Osteocyte (in vitro differentiated cells): ENCODE measurements at places on chromosomes 3 and 15.

DNA sequence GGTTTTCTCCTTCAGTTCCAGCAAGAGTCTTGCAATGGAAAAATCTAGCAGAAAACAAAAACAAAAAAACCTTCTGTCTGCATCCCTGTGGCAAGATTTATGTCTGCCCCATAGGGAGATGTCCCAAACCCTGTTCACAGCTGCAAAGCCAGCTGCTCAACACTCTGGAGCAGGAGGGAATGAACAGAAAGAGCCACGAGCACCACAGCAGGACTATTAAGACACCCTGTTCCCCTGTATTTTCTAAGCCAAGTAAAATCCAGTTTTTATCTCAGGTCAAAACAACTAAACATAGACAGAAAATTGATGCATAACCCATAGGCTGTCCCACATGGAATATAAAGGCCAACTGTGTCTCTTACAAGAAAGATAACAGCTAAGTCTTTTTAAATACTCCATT, 357.9 kb downstream of the LSAMP start:
- no peak for DNase-seq

GRCh38 chr3:32334675-32335074, 57.0 kb upstream of the CMTM7 start:
- DNase-seq = no peak

- DNase-seq = no peak
These were observed 76.6 kb upstream of the SNRPN start for GRCh38 chr15:24878153-24878552.

- no peak for DNase-seq
These were observed 312.1 kb upstream of the TGFBR2 start for GRCh38 chr3:30294241-30294667.

GRCh38 chr3:95711789-95712188, 1102.6 kb upstream of the EPHA6 start:
- no peak for DNase-seq

DNA sequence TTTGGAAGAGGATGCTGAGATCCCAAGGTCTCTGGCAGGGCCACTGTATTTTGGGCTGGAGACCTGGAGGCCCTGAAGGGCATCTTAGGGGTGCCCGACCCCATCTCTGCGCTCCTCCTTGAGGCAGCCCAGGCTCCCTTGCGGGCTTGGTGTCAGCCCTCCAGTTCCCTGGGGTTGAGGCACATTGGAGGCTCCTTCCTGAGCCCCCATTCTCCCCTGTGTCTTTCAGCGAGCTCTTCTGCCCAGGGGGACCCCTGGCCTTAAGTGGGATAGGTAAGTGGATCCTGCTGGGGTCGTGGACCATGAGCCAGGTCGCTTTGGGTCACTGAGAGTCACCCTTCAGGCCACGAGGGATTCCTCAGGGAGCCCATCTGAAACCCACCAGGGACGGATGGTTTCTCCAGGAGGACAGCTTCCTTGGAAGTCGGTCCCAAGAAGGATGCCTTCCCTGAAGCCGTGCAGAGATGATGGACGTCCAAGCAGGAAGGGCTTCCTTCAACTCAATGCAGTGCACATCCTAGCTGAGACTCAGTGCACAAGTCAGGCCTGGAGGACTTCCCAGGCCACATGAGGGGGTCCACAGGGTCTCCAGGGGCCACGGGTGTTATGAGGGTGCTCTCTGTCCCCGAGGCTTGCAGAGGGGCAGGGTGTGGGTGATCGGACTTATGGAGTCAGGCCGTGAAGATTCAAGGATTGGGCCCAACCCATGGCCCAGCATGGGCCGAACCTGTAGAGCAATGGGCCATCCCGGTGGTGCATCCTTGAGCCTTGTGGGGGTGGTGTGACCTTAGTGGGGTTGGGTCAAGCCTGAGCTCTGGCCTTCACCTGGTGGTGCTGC, 224.3 kb downstream of the SNRPN start:
- peak; percentile 79 for DNase-seq

DNA sequence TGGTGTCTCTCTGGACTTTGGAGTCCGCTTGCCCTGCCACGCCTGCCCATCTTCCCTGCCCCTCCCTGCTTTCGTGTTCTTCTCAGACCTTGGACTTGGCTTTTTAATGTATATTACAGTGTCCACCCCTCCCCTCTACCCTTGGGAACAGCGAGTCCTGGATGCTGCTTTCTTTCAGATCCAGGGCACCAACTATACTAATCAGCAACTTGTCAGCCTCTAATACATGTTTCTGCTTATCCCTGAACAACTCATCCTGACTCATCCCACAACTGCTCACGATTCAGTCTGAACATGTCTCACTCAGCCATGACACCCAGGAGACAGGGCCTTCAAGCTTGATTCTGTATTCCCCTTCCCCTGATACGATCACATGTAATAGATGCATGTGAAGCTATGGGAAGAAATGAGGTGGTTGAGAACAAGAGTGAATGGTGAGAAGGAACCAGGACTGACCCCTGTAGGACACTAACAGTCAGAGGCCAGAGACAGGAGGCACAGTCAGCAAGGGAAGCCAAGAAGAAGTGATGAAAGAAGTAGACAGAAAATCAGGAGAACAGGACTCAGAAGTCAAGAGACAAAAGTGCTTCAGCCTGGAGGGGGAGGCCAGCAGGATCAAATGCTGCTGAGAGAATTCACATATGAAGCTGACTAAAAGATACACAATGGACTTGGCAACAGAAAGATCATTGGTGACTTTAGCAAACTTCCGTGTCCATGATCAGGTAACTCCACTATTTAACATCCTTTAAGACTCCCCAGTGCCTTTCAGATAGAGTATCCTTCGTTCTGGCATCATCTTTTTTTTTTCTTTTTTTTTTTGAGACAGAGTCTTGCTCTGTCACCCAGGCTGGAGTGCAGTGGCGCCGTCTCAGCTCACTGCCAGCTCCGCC, 35.4 kb downstream of the BCL2L10 start:
- DNase-seq = no peak

DNA sequence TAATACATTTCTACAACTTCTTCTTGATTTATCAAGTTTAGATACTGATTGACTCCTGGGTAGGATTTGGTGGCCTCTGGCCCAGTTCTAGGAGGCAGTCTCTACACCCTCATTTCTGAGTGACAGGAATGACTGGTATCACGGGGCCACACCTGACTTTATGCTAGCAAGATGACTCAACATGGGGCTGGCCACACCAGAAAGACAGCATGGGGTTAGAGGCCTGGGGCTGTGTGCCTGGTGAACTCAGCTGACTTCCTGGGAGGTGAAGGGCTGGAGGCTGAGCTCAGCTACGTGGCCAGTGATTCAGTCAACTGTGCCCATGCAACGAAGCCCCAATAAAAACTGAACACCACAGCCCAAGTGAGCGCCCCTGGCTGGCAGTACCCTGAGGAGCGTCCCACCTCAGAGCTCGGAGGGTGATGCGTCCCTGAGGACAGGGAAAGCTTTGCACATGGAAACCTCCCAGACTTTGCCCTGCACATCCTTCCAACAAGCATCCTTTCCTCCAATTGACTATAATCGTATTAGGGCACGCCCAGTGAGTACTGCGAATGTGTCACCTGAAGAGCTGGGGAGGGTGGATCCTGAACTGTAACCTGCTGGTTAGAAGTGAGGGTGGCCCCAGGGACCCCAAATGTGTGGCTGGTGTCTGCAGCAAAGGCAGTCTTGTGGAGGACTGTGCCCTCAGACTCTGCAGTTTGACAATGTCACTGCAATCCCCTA, 57.2 kb downstream of the NIPA2 start:
- DNase-seq = no peak

- DNase-seq = no peak
These were observed 4.4 kb upstream of the DLG1 start for GRCh38 chr3:197302696-197303341.

- no peak for DNase-seq
These were observed 174.6 kb downstream of the P3H2 start for GRCh38 chr3:189945935-189946709.

GRCh38 chr3:29922992-29923746, 642.3 kb downstream of the RBMS3 start:
- DNase-seq = no peak

GRCh38 chr3:188282871-188283270, 128.9 kb downstream of the LPP start:
- DNase-seq = no peak

- DNase-seq = no peak
These were observed 777 bp downstream of the CIB1 start for GRCh38 chr15:90232941-90233386.

DNA sequence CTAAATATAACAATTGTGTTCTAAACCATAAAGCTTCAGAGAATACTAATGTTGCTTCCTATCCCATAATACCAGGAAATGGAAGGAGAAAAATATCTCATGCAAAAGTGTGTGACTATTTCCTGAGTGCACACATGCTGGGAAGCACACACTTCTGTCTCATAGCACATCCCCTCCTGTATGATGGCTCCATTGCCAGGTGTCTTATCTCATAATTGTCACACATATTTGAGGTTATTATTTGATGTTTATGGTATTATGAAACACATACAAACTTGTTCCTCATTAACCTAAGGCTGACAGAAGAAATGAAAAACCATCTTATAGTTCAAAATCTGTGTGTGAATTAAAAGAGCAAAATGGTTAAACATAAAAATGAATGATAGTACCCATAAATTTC, 65.4 kb downstream of the SERP1 start:
- DNase-seq = no peak

- DNase-seq = peak; percentile 89
These were observed 40.1 kb downstream of the TMEM44 start for GRCh38 chr3:194592798-194593752.

GRCh38 chr15:53833134-53833624, 73.7 kb upstream of the WDR72 start:
- DNase-seq = no peak

- no peak for DNase-seq
These were observed 766.8 kb downstream of the TBL1XR1 start for GRCh38 chr3:176430244-176431037.

- no peak for DNase-seq
These were observed 136.6 kb downstream of the MCTP2 start for GRCh38 chr15:94367726-94368535.

- DNase-seq = no peak
These were observed 127.2 kb upstream of the PLSCR5 start for GRCh38 chr3:146732325-146732724.

DNA sequence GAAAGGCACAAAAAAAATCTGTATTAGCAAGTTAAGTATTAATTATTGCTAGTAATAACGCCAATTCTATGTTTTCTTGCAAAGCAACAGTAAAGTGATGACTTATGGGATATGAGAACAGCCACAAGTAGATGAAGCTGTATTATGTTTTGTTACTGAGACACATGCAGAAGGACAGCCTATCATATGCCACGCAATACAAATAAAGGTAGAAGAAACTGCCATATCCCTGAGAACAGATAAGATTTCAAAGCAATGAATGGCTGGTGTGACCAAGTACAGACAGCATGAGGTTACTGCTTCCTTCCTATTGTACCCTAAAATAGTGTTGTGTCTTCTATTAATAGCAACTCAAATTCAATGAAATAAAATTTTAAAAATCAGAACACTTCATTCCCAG, 26.7 kb downstream of the STAG1 start:
- DNase-seq = no peak

DNA sequence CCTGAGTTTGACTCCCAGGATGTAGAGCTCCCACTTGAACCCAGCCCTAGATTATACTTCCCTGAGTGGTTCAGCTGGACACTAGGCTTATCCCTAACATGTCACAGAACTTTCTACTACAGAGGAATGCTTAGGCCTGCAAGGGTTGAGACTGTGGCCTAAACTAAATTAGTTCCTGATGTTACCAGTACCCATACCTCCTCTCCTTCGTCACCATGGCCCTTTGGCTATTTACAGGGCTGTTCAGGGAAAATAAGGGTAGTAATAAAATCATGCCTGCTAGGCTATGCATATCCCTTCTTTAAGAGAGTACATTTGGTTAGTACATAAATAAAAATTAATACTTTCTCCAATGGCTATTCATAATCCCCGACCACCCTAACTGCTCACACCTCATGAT, 356.4 kb upstream of the RASGRP1 start:
- DNase-seq = no peak

- DNase-seq = no peak
These were observed 57.7 kb upstream of the RASGRP1 start for GRCh38 chr15:38622304-38622703.

DNA sequence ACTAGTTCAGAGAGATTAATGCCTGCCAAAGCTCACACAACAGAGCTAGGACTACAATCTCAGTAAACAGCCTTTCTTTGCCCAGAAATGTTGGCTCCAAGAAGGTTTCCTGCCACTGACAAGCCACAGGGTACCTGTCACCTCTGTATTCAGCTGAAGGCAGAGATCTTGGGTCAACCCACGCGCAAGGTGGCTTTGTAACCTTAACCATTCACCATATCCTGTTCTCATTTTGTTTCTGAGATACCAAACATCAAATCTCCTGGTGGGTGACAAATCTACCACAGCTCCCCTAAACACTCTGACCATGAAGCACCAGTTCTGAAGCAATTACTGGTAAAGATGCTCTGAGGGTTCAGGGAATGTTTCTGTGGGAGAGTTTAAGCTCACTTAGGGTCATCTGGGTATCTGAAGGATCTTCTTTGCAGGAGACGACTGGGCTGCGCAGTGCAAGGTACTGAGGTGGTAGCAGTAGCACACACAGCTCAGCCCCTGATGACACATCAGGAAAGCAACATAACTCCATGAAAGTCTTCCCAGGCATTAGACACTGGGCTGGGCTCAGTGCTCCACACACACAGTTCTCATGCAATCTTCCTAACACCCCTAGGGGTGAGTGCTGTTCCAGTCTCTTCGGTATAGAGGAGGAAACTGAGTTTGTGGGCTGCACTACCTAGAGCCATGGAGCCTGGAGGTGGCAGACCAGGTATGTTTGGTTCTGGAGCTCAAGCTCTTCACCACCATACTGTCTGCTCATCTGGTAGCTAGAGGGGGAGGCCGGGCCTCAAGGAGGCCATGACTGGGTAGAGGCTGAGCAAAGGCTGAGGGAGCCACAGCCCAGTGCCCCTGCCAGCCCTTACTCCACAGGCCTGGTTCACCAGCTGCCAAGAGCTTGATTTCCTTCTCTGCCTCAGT, 7.7 kb downstream of the CXCR6 start:
- no peak for DNase-seq

DNA sequence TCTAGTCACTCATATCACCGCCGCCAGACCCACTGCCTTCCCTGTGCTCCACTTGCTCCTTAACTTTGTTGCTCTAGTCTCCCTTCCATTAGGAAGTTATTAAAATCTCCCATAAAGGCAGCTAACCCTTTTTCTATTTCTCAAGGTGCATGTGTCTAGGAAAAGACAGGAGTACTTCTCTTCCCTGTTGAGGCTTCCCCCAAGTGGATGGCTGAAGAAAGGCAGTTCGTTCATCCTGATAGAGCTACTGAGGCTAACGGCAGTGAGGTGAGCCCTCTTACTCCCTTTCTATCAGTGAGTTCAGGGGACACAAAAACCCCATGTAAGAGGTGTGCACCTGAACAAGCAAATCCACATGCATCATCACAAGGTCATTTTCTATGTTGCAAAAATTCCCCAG, 397.8 kb downstream of the IGSF11 start:
- no peak for DNase-seq

DNA sequence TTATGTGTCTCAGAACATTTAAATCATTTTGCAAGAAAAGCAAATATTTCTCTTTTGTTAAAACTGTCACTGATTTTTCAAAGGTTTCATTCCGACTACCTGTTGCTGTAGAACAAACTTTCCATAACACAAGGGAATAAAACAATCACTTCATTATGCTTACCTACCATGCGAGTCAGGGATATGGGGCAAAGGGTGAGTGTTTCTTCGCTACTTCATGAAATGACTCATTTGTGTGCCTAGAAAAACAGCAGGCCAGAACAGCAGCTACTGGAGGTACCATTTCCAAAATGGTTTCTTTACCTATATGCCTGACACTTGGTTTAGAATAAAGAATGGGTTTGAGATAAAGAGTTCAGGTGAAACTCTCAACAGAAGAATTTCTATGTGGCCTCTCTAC, 712.5 kb downstream of the PLOD2 start:
- no peak for DNase-seq
